Lower leg skin (tissue), 4 donors: ENCODE measurements at places on chromosomes 7 and 10. TPM values are rescaled to one million over a fixed set of nuclear protein-coding genes. Genes with fewer than 3 reads are reported as not detected.

GRCh38 chr7:4013793-4014192 lies 668.3 kb upstream of the FOXK1 start:
- DNase-seq, result no peak

Gene VIPR2
- total RNA-seq, result not detected

- no peak for DNase-seq
Measured at GRCh38 chr10:49747303-49747646, 14.8 kb downstream of the OGDHL start.

Gene PNLIPRP1
- total RNA-seq, result not detected

Gene SEMA4G
- 19.5 TPM for total RNA-seq

GRCh38 chr7:35380739-35381224 lies 126.9 kb upstream of the TBX20 start:
- no peak for DNase-seq

Gene SGCE
- total RNA-seq, result 18.8 TPM

GRCh38 chr7:129436335-129436923 lies 2.2 kb downstream of the STRIP2 start:
- DNase-seq, result no peak

- no peak for DNase-seq
Measured at GRCh38 chr7:53237344-53237913, 202.0 kb downstream of the POM121L12 start.

- no peak for DNase-seq
Measured at GRCh38 chr7:74498996-74499834, 45.5 kb downstream of the GTF2IRD1 start.

DNA sequence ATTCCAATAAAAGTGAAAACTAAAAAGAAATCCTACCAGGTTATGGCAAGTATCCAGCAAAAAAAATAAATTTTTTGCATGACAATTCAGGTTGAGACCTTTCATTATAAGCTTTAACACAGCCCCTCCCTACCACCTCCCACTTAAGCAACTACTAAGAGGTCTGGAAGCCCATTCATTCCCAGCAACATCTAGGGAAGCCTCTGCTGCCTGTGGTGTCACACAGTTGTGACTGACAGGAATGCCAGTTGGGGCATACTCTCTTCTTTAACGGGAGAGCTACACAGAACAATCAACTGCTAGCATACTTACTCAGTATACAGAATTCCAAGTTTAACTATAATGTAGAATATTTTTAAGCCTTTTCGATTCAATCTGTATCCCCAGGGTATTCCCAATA lies 27.8 kb downstream of the ABI1 start:
- no peak for DNase-seq

DNA sequence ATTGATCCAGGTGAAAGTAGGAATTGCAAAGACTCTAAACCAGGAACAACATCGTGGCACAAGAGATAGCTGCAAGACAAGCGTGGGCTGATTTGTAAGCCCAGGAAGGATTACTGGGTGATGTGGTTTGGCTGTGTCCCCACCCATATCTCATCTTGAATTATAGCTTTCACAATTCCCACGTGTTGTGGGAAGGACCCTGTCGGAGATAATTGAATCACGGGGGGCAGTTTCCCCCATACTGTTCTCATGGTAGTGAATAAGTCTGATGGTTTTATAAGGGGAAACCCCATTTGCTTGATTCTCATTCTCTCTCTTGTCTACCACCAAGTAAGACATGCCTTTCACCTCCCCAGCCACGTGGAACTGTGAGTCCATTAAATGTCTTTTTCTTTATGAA lies 59.5 kb downstream of the ST8SIA6 start:
- DNase-seq, result no peak

GRCh38 chr7:51289623-51290303 lies 26.8 kb downstream of the COBL start:
- no peak for DNase-seq

DNA sequence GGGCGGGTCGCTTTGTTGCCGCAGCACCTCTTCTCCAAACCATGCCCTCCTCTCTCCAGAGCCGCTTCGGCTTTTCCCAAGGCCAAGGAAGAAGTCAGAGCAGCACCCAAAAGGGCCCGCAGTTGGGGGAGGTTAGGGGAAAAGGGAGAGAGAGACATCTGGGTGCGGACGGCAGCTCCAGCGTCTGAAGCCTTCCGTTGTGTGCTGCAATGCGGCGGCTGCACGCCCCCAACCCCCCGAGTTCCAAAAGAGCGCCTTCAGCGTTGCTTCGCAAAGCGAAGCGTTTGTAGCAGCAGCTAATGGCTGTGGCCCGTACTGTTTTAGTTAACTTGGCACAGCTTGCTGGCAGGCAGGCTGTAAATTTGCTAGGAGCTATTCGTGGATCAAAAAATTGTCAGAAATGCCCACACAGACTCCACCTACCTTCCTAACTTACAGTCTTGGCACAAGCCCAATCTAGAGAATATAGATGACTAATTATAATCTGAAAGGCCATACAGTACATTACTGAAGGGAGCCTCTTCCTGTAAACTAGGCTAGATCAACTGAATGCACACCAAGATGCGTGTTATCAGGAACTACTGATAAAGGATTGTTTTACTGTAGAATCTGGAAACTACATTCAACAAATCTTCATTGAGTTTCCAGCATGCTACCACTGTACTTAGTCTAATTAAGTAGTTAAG lies 1.1 kb upstream of the KBTBD2 start:
- DNase-seq, result peak; percentile 45

DNA sequence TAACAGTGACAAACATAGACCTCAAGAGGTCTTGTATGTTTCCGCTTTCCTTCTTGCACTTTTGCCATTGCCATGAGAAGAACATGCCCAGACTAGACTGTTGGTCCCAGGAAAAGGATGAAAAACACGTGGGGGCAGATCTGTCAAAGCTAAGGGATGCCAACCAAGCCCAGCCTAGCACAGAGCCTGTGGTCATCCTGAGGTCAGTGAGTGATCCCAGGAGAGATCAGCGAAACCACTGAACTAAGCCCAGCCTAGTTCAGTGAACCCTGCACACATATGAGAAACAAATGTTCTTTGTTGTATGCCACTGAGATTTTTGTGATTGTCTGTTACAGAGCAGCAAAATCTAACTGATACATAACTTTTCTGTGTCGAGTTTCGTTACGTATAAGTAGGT lies 718.8 kb downstream of the MAGI2 start:
- no peak for DNase-seq

DNA sequence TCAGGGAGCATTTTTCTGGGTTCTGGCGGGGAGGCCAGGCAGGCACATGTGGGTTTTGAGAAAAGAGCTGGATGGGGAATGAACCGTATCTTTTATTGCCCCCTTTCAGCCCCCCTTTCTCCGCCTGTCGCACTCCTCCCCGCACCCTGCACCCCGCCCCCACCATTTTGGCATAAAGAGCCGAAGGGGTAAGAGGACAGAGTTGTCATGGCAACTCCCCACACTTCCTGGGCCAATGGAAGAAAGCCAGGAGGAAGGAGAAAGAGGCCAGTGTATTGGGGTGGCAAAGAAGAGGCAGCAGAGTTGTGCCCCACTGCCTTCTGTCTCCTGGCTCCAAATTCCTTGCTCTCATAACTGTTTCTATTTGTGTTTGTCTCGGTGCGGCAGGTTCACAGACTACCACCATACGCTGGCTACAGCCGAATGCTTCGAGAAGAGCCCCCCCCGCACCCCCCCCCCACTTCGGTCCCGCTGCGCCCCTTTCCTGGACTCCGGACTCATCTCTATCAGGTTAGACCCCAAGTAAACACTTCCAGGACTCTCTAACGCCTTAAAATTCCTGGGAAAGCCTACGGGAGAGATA lies 3.4 kb downstream of the KCNIP2 start:
- DNase-seq, result no peak

- DNase-seq, result no peak
Measured at GRCh38 chr7:42192066-42192465, 44.9 kb downstream of the GLI3 start.

Gene HMX3
- total RNA-seq, result not detected

DNA sequence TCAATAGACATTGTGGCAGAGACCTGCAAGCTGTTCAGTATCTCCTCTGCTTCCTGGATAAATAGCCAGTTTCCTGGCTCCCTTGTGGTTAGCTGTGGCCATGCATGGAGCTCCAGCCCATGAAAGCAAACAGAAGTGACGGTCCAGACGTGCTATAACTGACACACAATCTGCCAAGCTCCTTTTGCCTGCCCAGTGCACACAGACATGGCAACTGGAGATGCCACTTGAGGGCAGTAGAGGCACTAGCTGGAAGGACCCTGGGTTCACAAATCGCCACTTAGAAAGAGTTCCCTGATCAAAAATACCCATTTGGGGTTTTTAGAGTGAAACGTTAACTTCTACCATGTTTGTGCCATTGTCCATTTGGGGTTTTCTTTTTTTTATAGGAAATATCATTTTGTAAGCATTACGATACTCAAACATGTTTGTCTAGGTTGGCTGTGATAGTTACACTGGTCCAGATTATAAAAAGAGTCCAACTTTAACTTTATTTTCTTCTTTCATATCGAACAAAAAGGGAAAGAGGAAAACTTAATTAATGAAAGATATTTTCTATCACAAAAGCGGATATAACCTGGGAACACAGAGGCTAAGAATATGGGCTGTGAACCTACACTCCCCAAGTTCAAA lies 31.3 kb downstream of the KIN start:
- DNase-seq, result no peak

Gene PAPOLB
- not detected for total RNA-seq

DNA sequence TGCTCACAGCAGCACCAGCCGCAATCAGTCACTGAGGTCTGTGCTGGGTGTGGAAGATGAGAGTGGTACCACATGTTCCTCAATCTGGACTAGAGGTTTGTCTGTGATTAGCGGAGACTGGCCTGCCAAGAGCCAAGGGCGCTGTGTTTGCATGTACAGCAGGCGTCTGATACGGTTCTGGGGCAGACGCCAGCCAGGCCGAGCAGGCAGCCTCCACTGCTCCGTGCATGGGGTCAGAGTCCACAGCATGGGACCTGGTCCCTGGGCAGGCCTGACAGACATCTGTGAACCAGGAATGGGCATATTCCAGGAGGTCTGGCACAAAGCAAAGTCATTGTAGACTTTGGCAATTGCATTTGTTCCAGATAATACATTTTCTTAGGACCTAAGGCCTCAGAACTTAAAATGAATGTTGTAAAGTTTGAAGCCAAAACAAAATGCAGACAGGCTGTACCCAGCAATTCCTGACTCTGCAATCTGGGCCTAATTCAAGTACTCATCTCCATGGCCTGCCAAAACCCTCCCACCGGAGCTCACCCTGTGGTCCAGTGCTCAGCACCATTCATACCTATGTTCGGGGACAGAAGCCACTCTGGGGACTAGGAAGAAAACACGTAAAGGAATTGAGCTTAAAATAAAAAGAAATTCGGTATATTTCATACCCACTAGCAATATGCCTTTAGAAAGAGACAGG lies 50.0 kb upstream of the FAM20C start:
- no peak for DNase-seq

Gene UCMA
- not detected for total RNA-seq

DNA sequence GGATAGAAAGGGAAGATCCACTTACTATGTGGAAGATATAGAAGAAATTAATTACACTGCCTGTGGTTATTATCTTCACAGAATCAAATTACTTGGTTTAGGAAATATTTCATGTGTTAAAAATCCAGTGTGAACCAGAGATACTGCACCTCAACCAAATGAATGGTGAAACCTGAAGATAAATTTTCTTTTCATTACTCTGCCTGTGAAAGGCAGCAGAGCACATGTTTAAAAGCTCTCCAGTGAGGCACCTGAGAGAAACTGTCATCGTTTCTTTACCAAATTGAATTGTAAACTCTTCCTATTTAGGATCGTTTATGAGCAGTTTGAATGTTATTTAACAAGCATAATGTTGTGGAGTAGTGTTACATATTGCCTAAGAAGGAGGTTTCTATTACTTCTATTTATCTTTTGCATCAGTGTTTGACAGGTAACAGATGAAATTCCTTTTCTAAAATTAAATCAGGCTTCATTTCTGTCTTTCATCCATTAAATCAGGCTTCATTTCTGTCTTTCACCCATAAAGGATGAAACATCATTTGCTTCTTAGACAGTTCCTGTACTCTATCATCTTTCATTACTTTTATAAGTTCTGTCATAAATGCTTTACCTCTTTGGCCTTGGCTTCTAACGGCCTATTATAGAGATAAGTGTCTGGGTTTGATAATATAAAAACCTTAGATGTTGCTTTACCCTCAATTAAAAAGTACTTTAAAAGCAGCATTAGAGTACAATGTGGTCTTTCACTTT lies 266.6 kb downstream of the NXPH1 start:
- no peak for DNase-seq

GRCh38 chr7:26419198-26419597 lies 127.5 kb downstream of the SNX10 start:
- DNase-seq, result no peak

Gene LRRC61
- total RNA-seq, result 18.2 TPM

DNA sequence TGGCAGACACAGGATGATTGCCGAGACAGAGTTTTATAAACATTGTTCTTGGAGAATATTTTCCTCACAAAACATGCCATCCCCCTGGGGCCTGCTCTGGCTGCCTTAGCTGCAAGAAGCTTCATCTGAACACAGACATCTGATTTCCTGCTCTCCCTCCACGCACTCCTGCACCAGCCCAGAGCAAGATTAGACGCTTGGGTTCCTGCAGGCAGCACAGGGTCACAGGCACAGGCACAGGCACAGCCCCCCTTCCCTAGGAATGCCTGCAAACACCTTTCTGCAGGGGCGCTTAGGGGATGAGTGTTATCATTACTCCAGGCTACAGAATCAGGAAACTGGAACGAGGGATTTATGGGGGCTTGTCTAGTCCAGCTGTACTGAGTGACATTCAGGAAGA lies 450.3 kb downstream of the GRID1 start:
- no peak for DNase-seq

DNA sequence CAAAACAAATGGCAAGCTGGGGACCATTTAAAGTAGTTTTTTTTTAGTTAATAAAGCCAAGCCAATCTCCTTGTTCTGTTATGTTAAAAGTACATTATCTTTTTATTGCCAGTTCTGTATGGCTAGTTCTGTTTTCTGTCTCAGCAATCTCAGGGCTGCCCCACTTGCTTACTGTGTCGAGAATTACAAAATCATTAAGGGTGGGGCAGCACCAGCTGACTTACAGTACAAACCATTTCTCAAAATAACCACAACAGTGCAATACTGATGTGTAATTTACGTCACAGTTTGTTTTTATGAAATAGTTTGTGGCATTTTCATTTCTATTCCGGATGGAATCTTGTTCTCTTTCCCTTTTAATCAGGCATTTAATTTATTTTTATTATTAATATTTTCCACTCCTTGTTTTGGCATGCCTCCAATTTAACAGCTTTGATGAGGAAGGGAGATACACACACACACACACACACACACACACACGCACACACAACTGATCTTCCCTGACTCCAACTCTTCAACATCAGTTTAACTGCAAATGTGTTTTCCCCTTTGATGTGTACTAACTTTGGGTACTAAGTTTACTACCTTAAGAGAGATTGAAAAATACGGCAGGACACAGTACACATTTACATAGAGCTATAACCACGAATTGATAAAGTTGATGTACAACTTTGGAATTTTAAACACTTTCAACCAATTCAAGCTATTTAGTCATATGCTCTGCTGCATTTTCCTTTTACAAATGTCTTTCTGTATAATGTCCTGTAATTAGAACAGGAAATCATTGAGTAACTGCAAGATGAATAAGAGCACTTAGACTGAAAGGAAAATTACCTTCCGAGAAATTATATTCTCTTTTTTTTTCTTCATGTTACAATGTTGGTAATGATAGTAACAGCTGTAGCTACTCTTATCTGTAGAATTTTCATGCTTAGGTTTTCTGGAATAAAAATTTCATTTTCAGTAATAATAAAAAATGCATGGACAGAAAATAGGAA lies 91.5 kb downstream of the ARID5B start:
- no peak for DNase-seq

Gene FXYD4
- not detected for total RNA-seq

Gene CHST15
- 18.5 TPM for total RNA-seq
